ENCODE measurements at places on chromosomes 7 and 10. TPM values are rescaled to one million over a fixed set of nuclear protein-coding genes. Genes with fewer than 3 reads are reported as not detected.

HKDC1 gene
- total RNA-seq: 1.1 TPM

- DNase-seq: no peak
Observed at GRCh38 chr10:16995867-16996529, 133.6 kb downstream of the CUBN start.

- DNase-seq: no peak
Observed at GRCh38 chr7:123120286-123120685, 79.5 kb downstream of the SLC13A1 start.

- no peak for DNase-seq
Observed at GRCh38 chr7:50775231-50775630, 7.5 kb downstream of the GRB10 start.

KLF6 gene
- 177 TPM for total RNA-seq

CYP3A5 gene
- total RNA-seq: 0.31 TPM

DNA sequence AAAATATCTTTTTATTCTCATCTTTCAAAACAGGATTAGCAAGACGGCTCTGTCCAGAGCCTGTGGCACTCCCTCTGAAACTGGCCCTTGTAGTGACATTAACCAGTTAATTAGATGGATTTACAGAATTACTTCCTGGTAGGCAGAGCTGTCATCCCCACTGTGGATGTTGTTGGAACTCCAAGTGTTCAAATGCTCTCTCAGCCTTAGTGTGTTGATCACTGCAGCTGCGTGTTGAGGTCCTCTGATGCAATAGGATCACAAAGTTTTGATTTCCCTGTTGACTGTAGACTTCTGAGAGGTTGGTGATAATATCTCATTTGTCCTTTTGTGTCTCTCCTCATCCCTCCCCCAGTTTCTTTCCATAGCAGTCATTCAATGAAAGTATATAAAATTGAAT lies 117.3 kb upstream of the CDK6 start:
- no peak for DNase-seq

LBX1 gene
- 0.15 TPM for total RNA-seq

- DNase-seq: no peak
Observed at GRCh38 chr10:92363498-92363897, 72.5 kb downstream of the MARCHF5 start.

GRCh38 chr10:114623661-114624294 lies 34.3 kb downstream of the ABLIM1 start:
- no peak for DNase-seq

All from Panc1 (cell line).